ENCODE measurements at places on chromosomes 4 and X. TPM values are rescaled to one million over a fixed set of nuclear protein-coding genes. Genes with fewer than 3 reads are reported as not detected.

RADX gene
- 4.3 TPM for total RNA-seq

XK gene
- total RNA-seq = not detected

SHROOM2 gene
- not detected for total RNA-seq

SYTL5 gene
- total RNA-seq = not detected

CCDC120 gene
- total RNA-seq = 5.0 TPM

SLC25A14 gene
- 13.3 TPM for total RNA-seq

ACE2 gene
- total RNA-seq = not detected
